GM12878 (cell line): ENCODE measurements at places on chromosomes 3 and 15. TPM values are rescaled to one million over a fixed set of nuclear protein-coding genes. Genes with fewer than 3 reads are reported as not detected.
A peak's percentile ranks its signal among the peaks of the same experiment; 100 is the strongest.

DNA sequence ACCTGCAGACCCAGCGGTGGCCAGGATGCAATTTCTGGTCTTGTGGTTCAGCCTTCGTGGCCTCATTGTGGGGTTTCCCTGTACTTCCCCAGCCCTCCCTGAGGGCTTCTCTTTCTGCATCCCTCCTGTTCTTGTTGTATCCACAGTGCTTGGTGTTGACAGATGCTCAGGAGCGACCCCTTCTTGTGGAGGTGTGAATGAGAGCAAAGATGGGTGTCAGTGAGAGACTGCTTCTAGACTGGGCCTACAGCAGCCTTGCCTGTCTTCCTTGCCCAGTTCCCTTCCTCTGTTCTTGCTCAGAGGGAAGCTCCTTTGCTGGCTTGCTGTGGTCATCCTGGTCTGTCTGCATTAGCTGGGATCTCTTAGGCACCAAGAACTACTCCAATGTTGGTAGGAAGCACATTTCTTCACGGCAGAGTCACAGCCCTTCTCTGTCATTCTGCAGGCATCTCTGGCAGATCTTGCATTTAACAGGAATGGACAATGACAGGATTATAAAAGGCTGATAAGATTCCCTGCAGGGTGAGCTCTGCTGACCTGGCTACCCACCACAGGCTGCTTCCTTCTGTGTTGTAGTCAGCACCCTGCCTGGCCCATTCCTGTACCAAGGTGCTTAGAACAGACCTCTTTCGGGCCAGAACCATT, 317.8 kb upstream of the C2CD4B start:
- DNase-seq: peak; percentile 75

GRCh38 chr3:67045711-67046465, 47.8 kb downstream of the KBTBD8 start:
- DNase-seq: no peak

DNA sequence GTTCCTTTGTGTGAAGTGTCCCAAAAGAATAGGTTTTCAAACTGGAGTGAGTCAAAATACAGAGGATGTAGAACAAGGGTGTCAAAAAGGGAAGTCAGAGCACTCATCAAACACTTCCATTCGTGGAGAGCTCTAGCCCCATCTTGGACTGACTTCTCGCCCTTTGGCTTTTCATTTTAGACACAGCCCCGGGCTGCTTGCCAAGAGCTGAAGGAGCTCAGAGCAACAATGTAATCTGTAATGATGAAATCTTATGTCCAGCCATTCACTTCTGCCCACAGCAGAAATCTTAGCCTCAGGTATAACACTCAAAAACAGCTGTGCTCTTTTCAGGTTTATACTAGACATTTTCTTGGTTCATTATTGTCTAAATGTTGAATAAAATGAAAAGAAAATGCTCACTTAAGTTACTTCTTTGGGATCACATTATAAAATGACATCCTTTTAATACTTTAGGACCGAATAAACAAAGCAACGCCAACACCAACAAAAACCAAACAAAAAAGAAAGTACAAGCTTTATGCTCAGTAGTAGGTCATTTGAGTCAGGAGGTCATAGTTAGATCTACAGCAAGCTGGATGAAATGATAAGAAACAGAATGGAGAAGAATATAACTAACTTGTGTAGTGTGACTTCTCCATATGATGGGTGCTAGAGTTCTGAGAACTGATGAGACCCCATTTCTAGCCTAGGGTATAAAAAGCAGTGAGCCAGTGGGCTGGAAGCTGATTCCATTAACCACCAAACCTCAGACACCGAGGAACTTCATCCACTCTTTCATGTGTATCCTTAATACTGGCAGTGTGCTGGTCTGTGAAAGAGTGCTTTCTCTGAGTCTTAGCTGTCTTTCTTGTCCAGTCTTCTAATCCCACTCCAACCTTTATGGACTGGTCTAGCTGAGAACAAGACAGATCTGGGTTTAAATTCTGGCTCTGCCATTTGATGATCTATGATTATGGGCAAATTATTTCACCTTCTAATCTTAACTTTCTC, 131.8 kb upstream of the SLC7A14 start:
- no peak for DNase-seq

GRCh38 chr15:26631894-26632293, 141.0 kb downstream of the GABRB3 start:
- DNase-seq: no peak

Gene CAND2
- 1.6 and 1.9 TPM in 2 replicates for total RNA-seq

Gene GP9
- total RNA-seq: not detected in 2 replicates

Gene SLC28A1
- not detected in 2 replicates for total RNA-seq
